ENCODE measurements at places on chromosomes 6 and 20.

DNA sequence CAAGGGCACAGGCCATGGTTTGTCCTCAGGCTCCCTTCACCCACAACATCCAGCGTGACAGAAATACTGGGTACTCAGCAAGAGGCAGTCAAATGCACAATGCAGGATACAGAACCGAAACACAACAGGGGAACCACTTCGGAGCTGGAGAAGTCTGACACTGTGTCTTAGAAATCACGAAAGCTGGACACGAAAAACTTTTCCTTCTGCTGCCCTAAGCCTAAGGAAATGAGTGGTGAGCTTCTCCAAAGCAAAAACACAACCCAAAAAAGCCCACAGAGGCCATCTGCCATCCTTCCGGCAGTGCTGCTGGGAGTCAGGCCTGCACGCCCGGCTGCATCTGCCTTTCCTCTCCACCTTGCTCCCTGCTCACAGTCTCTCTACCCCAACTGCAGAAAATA, 106.3 kb downstream of the SLC23A2 start:
- DNase-seq = no peak

GRCh38 chr6:63504777-63505384, 67.4 kb upstream of the LOC128125822 start:
- peak; percentile 57 for DNase-seq

DNA sequence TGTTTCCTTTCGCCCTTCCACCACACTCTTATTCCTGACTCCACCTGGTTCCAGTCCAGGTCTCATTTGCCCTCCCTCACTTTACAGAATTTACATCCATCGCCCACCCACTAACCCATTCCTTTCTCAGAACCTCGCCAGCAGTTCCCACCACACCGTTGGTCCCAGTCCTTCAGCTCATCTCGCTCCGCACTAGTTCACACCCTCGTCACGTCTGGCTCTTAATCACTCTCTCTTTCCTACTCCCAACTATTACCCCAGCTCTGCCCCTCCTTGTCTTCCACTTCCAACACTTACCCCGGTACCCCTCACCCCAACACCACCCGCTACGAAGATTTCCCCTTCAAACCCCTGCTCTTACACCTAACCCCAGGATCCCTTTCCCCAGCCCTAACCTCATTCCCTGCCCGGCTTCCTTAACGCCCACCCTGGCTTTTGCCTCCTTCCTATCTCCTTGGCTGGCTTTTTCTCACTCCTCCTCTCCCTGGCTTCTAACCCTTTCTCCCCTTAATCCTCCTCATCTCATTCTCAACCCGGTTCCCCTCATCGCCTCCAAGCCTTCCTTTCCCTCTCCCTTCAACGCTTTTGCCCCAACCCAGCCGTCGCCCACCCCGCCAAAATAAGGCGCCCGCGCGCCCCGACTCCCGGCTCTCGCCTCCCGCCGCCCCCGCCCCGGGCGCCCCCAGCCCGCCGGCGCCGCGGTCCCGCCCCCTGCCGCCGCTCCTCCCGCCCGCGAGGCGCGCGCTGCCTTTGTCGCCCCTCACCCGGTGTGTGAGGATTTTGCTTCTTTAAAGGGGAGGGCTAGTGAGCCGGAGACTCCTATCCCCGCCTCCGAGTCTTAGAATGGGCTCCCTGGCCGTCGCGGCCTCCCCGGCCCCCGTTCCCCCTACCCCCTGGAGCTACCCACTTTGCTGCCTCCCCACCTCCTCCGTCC, 542 bp downstream of the USP49 start:
- peak; percentile 11 for DNase-seq

DNA sequence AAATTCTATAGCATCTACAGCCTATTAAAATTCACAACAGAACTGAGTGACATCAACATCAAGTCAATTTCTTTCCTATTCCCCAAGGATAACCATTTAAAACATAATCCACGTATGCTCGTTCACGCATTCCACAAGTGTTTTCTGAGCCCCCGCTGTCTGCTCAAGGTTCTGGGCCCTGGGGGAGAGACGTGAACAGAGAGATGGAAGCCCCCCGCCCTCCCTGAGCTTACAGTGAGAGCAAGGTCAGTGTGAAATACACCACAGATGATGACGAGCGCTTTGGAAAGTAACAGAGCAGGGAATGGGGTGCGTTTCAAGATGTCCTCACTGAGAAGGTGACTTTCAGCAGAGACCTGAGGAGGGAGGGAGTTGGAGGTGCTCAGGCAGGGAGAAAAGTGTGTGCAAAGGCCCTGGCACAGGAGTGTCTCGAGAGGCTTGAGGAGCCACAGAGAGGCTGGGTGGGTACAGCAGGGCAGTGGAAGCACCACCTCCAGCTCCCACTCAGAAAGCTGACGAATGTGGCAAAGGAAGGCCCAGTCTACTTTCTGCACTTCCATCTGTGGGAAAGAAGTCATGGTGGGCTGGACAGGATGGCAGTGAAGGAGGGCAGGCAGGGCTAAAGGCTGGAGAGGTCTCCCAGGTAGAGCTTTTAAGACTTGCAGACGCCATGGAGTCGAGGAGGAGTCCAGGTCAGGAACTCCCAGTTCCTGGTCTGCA, 88.3 kb downstream of the DLL1 start:
- no peak for DNase-seq

DNA sequence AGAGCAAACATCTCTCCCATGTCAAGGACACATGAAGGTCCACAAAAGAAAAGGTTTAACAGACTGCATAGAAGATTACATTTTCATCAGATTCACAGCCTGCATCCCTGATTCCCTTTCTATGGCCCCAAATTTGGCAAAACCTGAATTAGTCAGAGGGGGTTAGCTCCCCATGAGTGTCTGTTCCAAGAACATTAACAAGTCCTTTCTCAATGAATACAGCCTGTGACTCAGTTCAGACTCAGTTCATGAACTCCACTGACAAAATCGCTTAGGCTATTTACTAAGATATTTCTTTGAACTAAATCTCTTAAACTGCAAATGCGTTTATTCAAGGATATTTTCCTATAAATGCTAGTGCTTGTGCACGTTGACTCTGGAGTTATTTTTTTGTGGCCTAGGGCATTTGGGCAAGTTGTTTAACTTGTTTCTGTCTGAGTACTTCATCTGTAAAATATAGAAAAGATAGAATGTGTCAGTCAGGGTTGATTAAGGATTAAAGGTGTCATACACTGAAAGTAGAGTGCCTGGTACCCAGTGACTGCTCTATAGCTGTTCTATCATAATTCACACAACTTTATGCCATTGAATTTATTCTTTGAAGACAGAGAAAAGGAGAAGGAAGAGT, 422.6 kb downstream of the HTR1B start:
- no peak for DNase-seq

GRCh38 chr6:80553071-80553740, 446.7 kb downstream of the BCKDHB start:
- DNase-seq = no peak

GRCh38 chr20:57897156-57897874, 187.5 kb upstream of the PMEPA1 start:
- no peak for DNase-seq

DNA sequence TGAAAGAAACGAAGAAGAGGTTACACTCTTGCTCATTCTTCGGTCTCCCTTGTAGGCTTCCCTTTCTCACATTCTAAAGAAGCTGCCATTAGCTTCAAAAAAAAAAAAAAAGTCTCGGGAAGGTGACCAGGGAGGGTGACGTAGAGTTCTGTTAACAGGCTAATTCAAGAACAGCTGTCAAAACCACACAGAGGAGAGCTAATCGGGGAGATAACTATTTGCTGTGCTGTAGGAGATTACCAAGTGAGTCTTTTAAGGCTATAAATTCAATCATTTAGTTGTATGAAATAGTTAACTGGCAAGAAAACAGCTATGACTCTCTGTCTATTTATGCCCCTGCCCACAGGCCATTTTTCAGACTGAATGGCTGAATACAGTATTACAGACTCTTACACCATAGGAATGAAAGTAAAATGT, 256.8 kb downstream of the SYNE1 start:
- DNase-seq = peak; percentile 89

GRCh38 chr6:53517021-53517420, 27.9 kb downstream of the GCLC start:
- peak; percentile 32 for DNase-seq

DNA sequence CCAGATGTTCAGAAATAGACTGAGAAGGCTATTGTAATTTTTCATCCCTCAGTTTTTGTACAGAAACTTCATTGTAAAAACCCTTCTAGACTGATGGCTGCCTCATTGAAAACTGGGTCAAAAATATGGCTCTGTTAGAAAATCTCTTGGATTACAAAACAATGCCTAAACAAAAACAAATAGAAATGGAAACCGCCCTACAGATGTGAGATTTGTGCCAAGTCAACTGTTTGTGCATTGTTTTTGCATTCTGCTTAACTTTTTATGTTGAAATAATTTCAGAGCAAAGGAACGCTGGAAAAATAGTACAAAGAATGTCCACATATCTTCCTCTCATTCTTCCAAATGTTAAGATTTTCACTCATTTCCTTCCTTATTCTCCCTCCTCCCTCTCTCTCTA, 425.1 kb downstream of the FOXA2 start:
- DNase-seq = no peak

GRCh38 chr6:129793447-129793846, 67.7 kb downstream of the TMEM244 start:
- DNase-seq = no peak

DNA sequence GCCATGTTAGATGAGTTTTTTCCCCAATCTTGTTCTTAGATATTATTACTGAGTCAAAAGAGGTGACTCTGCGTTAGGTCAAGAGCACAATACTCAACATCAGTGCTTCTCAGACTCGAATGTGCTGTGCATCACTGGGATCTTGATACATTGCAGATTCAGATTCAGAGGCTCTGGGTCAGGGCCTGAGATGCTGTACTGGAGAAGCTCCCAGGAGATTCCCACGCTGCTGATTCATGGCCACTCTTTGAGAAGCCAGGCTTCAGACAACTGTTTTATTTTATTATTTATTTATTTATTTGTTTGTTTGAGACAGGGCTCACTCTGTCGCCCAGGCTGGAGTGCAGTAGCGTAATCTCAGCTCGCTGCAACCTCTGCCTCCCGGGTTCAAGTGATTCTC, 41.4 kb upstream of the ARID1B start:
- no peak for DNase-seq

GRCh38 chr6:106461084-106461483, 100.6 kb downstream of the CRYBG1 start:
- DNase-seq = no peak

GRCh38 chr6:105213272-105213671, 33.5 kb upstream of the POPDC3 start:
- DNase-seq = no peak

DNA sequence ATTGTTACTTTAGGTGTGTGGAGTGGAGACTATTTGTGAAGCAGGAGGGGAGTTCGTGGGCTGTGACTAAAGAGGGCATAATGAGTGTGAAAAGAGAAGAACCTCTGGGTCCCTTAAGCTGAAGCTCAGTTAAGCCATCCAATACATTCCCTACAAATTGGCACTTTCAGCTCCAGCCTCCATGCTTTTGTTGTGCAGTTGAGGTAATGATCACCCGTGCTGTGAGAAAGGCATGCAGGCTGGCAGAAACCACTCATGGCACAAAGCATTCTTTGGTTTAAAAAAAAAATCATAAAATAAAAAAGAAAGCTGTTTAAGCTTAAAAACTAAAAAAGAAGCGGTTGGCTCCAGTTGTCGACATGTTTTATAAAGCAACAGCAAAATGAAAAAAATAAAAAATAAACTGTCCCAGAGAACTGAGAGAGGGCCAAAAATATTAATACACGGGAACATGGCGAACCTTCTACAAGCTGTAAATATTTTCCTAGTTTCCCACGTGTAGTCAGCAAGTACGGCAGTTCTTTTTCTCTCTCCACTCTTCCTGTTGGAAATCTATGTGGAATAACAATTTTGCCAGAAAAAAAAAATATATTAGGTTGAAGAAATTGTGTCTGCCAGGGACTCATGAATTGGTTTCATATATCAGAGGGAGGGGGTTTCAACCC, 82.2 kb downstream of the ANKRD60 start:
- no peak for DNase-seq

- DNase-seq = no peak
Observed at GRCh38 chr6:28311139-28311823, 24.7 kb downstream of the ZSCAN31 start.

- DNase-seq = no peak
Observed at GRCh38 chr20:53247468-53248103, 275.4 kb downstream of the TSHZ2 start.

GRCh38 chr6:89436226-89436625, 3.3 kb downstream of the ANKRD6 start:
- DNase-seq = no peak

DNA sequence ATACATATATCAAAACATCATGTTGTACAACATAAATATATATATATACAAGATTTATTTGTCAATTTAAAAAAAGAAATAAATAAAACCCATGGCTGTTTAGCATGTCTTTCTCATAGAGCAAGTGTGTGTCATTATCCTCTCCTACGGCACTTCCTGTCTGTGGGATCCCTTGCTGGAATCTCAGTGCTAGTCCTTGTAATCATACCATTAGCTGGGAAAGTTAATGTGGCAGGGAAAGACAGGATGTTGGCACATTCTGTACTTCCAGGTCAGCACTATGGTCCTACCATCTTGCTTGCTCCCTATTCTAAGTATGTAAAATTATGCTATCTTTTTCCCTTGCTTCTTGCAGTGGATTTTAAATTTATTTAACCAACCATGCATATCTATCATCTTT, 9.5 kb upstream of the SLC17A3 start:
- peak; percentile 88 for DNase-seq

DNA sequence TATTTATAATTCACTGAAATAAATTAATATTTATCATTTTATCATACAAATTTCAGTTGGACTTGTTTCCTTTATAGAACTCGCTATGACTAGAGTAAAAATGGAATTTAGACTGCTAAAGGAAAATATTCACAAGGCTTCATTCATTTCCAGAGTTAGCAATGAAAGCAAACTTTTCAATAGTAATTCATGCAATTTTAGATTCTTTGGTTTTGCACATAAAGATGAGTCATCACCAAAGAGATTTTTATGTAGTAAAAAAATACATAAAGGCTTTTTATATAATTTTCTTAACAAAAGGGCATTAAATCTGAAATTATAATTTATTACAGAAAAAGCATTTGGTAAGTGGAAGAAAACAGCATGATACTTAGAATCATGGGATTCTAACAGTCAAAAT, 37.2 kb upstream of the STXBP5 start:
- no peak for DNase-seq

DNA sequence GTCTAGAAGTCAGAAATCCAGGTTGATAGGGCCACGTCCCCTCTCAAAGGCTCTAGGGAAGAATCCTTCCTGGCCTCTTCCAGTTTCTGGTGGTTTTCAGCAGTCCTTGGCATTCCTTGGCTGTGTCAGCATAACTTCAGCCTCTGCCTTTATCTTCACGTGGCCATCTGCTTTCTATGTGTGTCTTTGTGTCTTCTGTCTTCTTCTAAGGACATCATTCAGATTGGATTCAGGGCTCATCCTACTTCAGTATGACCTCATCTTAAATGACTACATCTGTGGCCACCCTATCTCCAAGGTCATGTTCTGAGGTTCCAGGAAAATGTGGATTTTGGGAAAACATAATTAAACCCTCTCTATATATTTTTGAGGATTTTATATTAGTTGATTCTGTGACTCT, 23.0 kb downstream of the C6orf89 start:
- peak; percentile 19 for DNase-seq

GRCh38 chr6:21593927-21594415, 420 bp downstream of the SOX4 start:
- no peak for DNase-seq

GRCh38 chr6:39507331-39507998, 185.0 kb upstream of the KCNK16 start:
- no peak for DNase-seq

Data from renal cortical epithelial cell (primary cell).